Activated T-helper 1 cell treated with anti-CD3 and anti-CD28 coated beads, Interleukin-2, amount 50 U/mL, for 16 hours (primary cell): ENCODE measurements at places on chromosomes 2 and 18.

DNA sequence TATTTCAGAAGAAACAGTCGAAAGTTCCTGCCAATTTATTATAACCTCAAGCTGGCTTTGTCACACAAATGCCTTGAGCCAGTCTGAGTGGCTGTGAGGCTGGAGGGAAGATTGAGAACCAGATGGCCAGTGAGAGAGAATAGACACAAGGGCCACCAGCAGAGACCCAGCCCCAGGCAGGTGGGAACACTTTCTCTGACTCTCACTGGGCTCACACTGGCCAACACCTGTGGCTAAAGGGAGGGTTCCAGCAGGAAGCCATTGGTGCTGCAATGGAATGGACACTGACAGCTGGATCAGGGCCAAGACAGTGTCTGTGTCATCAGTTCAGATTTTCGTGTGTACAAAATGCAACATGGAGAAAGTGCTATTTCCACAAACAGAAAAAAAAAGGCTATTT is 29.9 kb downstream of the LOXHD1 start:
- DNase-seq, result no peak

- DNase-seq, result no peak
Measured at GRCh38 chr2:231525248-231526163, 4.7 kb downstream of the NMUR1 start.

- no peak for DNase-seq
Measured at GRCh38 chr2:97928591-97928990, 67.2 kb downstream of the TMEM131 start.

GRCh38 chr2:214960677-214961076 is 151.2 kb upstream of the BARD1 start:
- DNase-seq, result no peak

DNA sequence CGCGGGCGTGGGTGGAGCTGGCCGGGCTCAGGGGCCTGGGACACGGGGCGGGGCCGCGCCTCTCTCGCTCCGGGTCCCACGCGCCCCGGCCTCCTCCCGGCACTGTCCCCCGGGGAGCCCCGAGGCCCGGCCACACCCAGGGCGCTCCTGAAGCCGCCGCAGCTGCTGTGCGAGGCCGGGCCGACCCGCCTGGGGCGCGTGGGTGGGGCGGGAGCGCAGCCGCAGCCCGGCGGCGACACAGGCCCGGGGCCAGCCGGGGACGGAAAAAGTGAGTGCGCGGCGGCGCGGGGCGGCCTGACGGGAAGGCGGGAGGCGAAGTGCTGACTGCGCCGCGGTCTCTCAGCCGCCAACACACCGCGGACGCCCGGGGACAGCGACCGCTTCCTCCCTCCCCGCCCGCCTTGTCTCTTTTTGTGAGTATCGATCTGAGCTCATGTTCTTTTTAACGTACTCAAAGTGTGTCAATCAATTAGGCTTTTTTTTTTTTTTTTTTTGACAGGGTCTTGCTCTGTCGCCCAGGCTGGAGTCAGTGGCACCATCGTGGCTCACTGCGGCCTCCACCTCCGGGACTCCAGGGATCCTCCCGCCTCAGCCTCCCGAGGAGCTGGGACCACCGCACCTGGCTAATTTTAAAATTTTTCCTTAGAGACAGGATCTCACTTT is 14.5 kb downstream of the PDCD1 start:
- DNase-seq, result peak; percentile 73

GRCh38 chr18:9809697-9810096 is 76.1 kb upstream of the TXNDC2 start:
- no peak for DNase-seq

- DNase-seq, result no peak
Measured at GRCh38 chr2:235793163-235793752, 299.4 kb downstream of the AGAP1 start.

DNA sequence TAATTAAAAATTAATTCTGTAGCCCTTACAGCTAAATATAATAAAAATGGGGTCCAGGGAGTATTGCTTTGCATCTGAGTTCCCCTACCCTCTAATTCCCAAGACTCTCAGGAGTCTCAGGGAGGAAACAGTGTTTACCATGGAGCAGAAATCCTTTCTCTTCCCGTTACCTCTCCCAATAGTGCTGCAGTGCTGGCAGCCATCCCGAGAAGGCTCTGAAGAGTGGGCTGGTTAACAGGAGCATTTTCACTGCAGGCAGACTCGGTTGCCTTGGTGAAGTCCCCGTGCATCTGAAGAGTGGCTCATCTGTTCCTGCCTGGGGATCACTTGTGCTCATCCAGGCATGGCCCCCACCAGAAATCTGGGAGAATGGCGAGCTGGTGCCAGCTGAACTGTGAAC is 41.8 kb upstream of the TMEM178A start:
- DNase-seq, result no peak

- DNase-seq, result no peak
Measured at GRCh38 chr2:31191931-31192330, 25.4 kb downstream of the CAPN14 start.

DNA sequence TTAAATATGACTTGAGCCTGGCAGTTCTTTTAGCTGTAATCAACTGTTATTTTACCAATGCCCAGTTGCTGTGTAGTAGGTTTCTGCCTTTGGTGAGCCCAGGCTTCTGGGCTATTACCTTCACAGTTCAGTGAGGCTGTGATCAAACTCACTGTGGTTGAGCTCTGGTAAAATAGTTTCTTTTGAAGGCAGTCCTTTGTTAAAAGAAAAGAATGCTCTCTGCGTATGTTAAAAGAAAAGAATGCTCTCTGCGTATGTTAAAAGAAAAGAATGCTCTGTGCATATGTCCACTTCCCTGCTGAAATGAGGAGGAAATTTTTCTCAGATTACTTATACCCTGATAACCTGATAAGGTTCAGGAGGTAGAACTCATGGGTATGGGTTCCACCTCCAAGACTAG is 244.3 kb downstream of the RNF144A start:
- no peak for DNase-seq

- DNase-seq, result no peak
Measured at GRCh38 chr2:223937535-223937934, 7.6 kb downstream of the WDFY1 start.

DNA sequence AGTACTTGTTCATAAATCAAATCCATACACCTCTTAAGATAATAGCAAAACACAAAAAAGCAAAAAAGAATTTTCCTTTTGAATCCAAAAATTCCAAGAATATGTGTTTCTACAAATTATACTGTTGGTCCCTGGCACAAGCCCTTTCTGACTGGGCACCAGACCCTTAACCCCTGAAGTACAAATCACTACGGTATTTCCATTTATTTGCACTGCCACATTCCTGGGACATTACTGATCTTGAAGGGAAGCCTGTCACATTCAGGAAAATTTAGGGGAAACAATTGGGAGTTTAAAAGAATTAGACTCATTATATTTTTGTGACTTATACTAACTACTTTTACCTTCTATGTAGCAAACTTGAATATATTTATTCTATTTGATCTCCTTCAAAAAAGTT is 98.8 kb downstream of the ZNF521 start:
- no peak for DNase-seq

- no peak for DNase-seq
Measured at GRCh38 chr18:65227970-65228369, 522.8 kb upstream of the CDH7 start.

DNA sequence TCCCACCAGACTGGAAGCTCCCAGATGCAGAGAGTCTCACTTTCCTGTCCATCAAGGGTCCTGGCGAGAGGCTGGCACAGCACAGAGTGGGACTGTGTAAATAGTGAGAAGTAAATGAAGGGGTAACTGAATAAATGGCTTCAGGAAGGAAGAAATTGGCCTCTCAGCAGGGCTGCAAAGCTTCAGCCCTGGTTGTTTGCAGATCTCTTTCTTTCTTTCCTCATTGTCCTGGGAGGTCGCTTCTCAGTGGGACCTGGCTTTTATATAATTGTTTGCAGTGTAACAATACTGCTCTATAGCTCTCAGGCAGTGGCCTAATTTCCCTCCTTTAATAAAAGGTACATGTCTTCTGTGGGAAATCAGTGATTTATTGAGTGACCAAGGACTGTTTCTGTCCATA is 74.9 kb upstream of the GPR45 start:
- DNase-seq, result no peak

DNA sequence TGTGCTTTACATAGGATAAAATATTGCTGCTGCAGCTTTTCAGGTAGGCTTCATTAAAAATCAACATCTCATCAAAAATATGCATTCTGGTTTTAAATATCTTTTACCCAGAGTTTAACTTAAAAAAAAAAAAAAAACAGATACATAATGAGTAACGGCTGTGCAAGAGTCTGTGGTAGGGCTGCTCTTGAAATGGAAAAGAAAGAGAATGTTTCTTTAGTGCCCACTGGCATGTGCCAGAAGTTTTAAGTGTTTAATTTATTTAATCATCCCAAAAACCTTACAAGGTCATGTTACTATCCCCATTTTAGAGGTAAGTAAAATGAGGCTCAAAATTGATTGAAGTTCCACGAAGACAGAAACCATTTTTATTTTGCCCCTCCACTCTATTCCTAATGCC is 92.1 kb downstream of the SLC8A1 start:
- no peak for DNase-seq

DNA sequence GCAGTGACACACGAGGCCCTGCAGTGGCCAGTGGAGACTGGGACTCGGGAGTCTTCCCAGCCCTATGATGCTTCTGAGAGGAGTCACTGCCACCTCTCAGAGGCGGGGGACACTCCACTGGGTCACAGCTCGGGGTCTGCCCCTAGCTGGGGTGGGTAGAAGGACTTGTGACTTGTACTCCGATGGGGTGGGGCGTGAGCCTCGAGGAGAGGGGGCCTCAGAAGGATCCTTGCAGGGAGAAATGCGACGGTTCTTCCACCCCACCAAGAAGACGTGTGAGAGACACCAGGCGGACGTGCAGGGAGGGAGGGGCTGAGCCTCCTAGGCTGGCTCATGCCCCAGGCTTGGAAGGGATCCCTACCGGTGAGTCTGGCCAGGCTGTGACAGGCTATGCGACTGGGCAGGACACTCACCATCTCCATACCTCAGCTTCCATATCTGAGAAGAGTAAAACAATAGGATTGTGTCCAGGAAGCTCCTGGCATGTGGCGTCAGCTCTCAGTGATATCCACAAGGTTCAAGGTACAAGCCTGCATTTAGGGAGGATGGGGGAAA is 11.1 kb upstream of the OTOS start:
- no peak for DNase-seq

GRCh38 chr18:67517444-67517765 is 885 bp upstream of the DSEL start:
- no peak for DNase-seq

GRCh38 chr2:96163768-96164429 is 18.7 kb upstream of the DUSP2 start:
- no peak for DNase-seq

DNA sequence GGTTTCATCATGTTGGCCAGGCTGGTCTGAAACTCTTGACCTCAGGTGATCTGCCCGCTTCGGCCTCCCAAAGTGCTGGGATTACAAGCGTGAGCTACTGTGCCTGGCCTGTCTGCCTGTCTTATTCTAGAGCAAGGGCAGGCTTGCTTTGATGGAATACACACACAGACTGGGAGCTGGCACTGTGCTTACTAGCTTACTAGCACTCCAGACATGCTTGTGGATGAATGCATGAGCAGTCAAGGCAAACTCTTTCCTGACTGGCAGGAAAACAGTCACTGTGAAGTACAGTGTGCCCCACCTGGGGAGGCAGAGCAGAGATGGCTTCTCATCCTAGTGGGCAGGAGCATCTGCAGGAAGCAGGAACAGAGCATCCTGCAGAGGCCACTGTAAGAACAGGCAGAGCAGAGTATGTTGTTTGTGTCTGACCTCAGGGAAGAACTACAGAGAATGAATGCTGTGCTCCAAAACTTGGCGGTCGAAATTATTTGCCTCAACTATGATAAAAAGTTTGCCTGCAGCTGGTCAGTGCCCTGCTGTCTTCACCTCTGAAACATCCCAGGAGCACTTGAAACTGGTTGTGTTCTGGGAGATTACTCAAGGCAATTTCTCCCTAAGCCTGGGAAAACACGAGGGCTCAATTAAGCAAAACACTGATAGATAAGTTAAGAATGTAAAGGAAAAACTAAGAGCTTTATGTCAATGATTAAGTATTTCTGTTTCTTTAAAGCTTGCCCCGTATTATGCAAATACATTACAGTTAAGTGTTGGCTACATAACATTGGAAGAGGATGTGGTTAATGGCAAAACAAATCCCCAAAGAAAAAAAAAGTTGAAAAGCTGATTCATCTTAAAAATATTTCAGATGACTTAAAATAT is 102.4 kb downstream of the VAPA start:
- DNase-seq, result no peak

DNA sequence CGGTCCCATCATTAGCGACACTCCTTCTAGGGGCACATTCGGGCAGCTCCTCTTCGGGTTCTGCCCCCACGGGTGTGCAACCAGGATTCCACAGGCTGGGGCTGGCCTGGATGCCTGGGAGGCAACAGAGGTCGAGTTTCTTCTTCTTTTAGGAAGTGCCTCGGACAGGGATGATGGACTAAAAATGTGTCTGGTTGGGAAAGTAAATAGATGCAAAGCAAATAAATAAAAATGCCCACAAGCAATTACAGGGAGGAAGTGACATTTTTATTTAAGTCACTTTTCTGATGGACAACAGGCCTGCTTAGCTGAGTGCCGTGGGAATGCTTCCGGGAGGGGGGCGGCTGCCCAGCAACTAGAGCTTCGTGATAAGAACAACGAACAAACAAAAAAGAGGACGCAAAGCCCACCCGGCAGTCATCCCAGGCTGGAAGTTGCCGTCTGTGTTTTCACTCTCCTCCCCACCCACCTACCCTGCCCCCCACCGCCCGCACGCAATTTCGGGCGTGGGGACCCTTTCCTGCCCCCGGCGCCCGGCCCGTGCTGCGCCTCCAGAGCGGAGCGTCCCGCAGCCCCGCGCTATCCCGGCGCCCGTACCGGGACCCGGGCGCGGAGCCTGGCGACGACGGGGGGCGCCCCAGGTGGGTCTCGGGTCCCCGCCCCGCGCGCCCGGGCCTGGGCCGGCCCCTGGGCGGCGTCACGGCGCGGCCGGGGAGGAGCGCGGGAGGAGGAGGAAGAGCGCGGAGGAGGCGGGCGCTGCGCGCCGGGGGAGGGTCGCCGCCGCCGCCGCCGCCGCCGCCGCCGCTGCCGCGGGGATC is 412 bp upstream of the NCK2 start:
- DNase-seq, result peak; percentile 68

GRCh38 chr2:144115739-144116291 is 404.1 kb downstream of the ZEB2 start:
- DNase-seq, result no peak

- DNase-seq, result no peak
Measured at GRCh38 chr2:85342156-85342555, 12.2 kb downstream of the RETSAT start.

DNA sequence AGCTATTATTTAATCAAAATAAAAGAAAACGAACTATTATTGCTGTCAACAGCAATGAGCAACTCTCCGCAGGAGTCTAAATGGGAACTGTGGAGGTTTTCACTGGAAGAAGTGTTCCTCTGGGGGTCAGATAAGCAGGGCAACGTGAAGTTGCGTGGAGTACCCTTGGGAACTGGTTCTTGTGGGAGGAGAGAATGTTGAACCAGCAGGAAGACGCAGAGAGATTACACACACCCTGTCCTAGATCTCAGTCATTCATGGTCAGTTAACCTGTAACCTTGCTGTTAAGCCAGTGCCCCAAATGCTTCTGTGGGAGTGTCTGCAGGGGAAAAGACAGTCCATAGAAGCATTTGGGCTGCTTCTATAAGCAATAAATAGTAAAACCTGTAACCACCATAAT is 20.4 kb upstream of the CABLES1 start:
- DNase-seq, result no peak
